ENCODE measurements at places on chromosomes 13 and 19.

- no peak for DNase-seq
These were observed 508.8 kb downstream of the DACH1 start for GRCh38 chr13:71358218-71358617.

- DNase-seq, result no peak
These were observed 5.7 kb upstream of the NFIC start for GRCh38 chr19:3360421-3361383.

- DNase-seq, result no peak
These were observed 2.1 kb upstream of the GPC6 start for GRCh38 chr13:93224535-93224934.

DNA sequence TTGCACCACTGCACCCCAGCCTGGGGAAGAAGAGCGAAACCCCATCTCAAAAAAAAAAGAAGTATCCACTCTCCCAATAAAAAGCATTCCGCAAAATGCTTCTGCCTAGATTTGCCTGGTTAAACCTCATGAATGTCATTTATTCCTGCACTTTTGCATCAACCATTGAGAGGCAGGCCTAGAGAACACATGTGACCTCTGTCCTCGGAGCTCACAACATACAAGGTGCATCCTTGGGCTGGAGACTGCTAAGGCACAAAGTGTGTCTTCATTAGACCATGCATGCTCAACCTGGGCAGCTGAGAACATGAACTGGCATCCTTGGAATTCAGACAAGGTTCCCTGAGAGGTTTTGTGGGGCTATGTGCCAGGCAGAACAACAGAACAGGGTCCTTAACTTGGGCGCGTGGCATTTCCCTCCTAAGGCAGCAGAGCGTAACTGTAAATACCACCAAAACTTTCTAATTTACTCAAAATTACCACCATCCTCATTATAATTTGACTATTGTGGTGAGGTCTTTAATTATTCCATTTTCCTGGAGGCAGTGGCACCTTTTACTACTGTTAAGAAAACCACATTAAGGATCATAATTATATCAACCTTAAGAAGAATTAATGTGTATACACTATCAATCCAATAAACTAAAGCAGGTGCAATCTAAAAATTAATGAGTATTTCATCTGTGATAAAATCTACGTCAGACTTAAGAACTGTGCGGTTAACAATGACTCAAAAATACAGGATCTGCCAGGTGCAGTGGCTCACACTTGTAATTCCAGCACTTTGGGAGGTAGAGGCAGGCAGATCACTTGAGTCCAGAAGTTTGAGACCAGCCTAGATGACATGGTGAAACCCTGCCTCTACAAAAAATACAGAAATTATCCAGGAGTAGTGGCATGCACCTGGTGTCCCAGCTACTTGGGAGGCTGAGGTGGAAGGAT is 13.8 kb downstream of the RCBTB1 start:
- no peak for DNase-seq

DNA sequence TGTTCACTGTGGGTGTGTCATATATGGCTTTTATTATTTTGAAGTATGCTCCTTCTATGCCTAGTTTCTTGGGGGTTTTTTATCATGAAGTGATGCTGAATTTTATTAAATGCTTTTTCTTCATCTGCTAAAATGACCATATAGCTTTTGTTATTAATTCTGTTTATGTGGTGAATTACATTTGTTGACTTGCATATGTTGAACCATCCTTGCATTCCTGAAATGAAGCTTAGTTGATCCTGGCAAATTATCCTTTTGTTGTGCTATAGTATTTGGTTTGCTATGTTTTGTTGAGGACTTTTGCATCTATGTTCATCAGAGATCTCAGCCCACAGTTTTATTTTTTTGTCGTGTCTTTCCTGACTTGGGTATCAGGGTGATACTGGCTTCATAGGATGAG is 12.1 kb downstream of the GPC6 start:
- no peak for DNase-seq

DNA sequence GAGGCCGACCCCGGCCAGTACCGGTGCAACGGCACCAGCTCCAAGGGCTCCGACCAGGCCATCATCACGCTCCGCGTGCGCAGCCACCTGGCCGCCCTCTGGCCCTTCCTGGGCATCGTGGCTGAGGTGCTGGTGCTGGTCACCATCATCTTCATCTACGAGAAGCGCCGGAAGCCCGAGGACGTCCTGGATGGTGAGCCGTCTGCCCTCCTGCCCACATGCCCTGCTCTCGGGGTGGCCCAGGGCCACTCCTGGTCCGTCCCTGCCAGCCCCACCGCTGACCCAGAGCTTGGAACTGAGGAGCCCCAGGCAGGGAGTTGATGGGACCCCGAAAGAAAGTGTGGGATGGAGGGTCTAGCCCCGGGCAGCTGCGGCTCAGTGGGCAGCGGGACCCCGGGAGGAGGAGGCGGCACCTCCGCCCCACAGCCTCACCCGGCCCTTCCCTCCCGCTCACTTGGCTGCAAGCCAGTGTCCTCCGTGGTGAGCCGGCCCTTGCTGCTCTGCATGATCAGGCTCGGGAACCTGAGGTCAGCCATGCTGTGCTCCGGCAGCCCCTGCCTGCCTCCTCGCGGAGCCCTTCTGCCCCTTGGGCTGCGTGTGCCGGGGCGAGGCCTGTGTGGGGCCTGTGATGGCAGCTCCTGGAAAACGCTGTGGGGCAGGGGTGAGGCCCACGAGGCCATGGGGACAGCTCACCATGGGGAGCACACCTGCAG is 8.1 kb upstream of the HCN2 start:
- no peak for DNase-seq

DNA sequence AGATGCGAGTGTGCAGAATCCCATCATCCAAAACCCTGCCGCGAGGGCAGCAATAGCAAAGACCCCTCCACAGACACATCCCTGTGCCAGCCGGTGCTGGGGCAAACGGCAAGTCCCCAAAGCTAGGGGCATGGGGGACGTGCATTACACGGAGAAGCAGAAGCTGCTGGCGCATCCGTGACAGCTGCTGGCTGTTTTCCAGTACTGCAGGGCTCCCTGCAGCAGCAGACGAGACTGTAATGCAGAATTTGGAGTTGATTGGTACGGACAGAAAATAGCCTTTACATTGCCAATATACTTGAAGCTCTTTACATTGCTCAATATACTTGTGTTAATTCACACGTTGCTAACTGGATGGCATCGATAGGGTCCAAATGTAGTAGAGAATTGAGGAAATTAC is 77.2 kb upstream of the TMTC4 start:
- no peak for DNase-seq

- no peak for DNase-seq
These were observed 56.1 kb downstream of the MAP4K1 start for GRCh38 chr19:38561658-38562057.

- no peak for DNase-seq
These were observed 270.4 kb downstream of the DLEU7 start for GRCh38 chr13:50573066-50573465.

- DNase-seq, result no peak
These were observed 2.4 kb downstream of the LNX2 start for GRCh38 chr13:27617881-27618321.

DNA sequence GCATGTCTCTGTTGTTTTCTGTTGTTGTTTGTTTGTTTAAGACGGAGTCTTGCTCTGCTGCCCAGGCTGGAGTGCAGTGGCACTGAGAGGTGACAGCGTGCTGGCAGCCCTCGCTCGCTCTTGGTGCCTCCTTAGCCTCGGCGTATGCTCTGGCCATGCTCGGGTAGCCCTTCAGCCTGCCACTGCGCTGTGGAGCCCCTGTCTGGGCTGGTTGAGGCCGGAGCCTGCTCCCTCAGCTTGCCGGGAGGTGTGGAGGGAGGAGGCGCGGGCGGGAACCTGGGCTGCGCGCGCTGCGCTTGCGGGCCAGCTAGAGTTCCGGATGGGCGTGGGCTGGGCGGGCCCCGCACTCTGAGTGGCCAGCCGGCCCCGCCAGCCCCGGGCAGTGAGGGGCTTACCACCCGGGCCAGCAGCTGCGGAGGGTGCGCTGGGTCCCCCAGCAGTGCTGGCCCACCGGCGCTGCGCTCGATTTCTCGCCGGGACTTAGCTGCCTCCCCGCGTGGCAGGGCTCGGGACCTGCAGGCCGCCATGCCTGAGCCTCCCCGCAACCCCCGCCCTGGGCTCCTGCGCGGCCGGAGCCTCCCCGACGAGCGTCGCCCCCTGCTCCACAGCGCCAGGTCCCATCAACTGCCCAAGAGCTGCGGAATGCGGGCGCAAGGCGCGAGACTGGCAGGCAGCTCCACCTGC is 6.6 kb upstream of the ZNF329 start:
- no peak for DNase-seq

DNA sequence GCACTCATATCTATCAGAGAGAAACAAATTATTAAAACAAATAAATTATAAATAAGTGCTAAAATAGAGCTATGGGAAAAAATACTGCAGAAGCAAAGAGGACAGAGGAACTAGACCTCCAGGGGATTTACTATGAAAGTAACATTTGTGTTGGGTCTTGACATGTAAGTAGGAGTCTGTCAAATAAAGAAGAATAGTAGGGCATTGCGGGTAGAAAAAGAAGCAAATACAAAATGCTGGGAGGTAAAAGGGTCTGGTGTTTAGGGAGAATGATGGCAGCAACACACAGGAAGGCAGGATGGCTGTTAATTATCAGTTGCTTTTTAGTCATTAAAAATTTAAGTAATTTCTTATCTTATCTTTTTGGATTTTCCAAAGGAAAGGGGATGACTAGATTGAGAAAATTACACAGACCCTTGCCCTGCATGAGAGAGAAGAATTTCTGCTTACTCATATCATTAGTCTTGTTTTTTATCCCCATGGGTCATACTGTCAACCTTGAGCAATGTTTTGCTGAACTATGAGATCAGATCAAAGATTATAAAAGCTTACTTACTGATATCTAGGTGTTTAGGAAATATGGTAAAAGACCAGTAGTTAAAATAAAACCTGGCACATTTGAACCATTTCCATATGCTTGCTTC is 472.7 kb downstream of the DIAPH3 start:
- DNase-seq, result no peak

DNA sequence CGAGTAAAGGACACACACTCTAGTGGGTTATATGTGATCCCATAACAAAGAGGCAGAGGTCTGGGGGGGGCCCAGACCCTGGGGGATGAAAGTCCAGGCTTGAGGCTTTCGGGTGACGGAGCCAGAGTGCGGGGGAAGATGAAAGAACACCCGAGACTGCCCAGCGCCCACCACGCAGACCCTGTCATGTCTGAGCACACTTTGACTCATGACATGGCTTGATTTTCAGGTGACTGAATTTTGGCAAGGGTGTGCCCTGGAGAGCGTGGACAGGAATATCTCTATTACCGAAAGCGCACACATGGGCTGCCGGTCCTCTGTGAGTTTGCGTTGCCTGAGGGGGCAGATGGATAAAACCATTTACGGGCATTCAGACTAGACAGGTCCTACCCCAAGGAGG is 192.0 kb upstream of the SOX1 start:
- DNase-seq, result no peak

DNA sequence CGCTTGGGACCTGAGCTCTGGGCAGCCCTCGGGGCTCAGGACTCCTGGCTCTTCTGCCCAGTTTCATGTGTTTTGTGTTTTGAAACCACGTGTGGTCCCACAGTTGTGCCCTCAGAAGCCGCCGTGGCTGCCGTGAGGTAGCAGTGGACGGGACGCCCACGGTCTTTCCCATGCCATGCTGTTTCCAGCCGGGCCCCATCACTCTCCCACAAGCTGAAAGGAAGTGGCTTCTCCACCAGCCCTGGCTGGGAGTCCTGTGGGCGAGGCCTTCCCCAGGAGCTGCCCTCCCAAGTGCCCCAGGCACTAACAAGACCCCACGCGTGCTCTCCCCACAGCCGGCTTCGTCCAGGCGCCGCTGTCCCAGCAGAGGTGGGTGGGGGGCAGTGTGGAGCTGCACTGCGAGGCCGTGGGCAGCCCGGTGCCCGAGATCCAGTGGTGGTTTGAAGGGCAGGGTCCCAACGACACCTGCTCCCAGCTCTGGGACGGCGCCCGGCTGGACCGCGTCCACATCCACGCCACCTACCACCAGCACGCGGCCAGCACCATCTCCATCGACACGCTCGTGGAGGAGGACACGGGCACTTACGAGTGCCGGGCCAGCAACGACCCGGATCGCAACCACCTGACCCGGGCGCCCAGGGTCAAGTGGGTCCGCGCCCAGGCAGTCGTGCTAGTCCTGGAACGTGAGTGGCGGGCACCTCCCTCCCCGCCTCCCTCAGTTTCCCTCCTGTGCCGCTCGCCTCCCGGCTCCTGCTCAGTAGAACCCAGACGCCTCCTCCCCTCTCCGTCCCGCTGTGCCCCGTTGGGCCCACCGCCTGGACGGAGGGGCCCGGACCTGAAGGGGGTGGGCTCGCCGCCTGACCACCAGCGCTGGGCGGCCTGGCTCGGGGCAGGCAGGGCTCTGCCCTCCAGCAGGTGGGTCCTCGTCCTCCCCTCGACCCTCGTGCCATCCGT is 5.3 kb downstream of the BSG start:
- DNase-seq, result no peak

- no peak for DNase-seq
These were observed 35.2 kb upstream of the WDFY2 start for GRCh38 chr13:51549050-51549449.

GRCh38 chr13:32960626-32961025 is 55.6 kb upstream of the KL start:
- no peak for DNase-seq

DNA sequence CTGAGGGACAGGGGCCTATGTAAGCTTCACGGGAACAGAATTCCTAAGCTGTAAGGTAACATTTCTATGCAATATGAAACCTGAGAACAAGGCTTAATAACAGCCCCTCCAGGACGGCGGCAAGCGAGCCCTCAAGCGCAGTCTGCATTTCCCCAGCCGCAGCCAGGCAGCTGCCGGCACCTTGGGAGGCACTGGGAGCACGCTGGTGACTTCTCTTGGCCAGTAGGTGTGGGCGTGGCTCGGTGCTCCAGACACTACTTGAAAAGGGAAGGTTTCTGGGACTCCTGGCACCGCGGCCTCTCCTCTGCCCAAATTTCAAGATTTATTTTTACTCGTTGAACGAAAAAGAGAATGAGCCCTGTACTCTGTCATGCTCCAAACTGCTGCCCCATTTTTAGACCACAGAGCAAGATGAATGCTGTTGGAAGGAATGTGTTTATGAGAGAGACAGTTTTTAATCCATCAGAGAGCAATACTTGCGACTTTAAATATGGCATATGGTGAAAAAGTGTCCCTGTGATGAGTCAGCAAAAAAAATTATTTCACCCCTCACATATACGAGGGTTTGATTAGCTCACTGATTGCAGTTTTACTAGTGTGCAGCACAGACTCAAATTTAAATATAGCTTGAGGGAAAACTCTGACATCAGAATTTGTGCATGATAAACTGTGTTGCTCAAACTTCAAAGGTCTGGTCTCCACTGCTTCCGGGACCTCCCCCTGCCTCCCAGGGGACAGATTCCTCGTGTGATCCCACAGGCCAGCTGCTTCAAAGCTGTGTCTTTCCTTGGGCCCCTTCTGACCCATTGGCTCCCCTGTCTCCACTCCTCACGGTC is 81.2 kb downstream of the COL4A2 start:
- DNase-seq, result no peak

GRCh38 chr19:15328312-15328711 is 4.0 kb downstream of the BRD4 start:
- no peak for DNase-seq
